ENCODE measurements at places on chromosomes 1 and 21.

GRCh38 chr1:84668185-84668584, 22.1 kb downstream of the SSX2IP start:
- DNase-seq, result no peak

DNA sequence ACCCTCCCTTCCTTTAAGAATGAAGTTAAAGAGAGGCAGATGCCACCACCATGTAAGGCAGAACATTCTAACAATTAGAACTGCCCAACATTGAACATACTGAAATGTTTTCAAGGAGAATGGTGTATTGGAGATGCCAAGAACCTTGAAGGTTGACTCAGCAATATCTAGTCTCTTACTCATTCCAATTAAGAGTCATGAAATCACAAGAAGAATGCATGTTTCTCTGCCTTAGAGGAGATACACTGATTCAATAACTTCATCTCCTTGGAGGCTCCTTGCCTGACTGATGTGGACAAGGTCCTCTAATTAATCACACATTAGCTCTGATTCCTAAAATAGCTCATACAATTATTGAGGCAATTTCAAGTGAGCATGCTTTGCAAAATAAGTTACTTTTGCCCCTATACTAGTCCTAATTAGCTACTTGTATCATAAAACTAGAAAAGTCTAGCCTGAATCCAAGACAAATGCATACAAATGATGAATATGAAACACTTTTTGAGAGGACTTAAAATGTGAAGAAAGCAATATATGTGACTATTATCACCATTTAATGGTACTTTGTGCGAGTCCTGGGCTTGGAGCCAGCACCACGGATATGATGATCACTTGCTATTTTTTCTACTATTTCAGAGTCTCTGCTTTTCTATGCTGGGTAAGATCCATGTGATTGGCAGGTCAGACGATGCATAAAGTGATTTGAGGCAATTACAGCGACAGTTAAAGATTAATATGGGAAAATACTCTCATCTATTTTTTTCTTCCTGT, 114.5 kb downstream of the DSCAM start:
- DNase-seq, result no peak

DNA sequence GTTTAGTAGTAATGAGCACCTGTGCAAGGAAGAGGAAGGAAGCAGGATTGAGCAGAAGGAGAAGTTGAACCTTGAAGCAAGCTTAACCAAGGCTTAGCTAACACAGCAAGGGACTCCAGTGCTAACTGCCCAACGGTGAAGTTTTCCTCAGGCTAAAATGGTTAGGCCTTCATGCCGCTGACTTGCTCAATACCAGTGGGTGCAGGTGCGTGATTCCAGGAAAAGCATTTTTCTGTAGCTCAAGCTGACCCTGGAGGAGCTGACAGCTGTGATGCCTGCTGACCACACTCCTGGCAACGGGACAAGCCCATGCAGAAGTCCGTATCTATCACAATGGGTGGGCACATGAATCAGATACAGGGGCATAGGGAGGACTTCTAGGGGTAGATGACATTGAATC, 76.5 kb upstream of the FGGY start:
- no peak for DNase-seq

- DNase-seq, result no peak
Observed at GRCh38 chr1:182249201-182249676, 142.4 kb downstream of the GLUL start.

- DNase-seq, result no peak
Observed at GRCh38 chr1:175307160-175307559, 114.6 kb upstream of the KIAA0040 start.

GRCh38 chr1:227899820-227900449, 47.8 kb downstream of the WNT9A start:
- DNase-seq, result no peak

- no peak for DNase-seq
Observed at GRCh38 chr1:208654241-208654640, 410.1 kb upstream of the PLXNA2 start.

DNA sequence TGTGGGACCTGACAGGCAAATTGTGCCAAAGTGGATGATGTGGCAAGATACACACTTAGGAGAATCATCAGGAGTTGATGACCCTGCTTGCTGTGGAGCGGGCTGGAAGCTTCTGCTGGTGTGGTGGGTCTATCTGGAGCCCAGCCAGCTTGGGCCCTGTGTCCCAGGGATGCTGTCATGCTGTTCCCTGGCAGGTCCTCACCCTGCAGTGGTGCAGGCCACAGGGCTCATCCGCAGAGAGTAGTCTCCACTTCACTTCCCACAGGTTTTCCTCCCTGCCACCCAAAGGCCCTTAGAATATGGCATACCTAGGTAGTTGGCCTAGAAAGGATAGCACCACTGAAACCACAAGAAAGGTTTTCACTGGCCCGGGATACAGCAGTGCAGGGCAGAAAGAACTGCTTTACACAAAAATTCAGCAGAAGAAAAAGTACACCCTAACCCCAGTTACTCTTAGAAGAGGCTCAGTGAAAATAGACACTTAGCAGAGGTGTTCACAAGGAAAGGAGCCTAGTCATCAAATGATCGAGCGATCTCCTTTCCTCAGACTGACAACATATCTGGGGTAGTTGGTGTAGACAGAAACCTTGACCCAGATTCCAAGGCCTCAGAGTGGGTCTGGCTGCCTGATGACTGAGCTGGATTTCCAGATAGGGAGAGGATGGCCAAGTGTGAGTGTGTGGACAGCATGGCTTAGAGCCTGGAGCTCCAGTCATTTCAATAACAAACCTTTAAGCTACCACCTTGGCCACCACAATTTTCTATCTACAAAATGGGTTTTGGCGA, 1.3 kb upstream of the C1orf226 start:
- no peak for DNase-seq

DNA sequence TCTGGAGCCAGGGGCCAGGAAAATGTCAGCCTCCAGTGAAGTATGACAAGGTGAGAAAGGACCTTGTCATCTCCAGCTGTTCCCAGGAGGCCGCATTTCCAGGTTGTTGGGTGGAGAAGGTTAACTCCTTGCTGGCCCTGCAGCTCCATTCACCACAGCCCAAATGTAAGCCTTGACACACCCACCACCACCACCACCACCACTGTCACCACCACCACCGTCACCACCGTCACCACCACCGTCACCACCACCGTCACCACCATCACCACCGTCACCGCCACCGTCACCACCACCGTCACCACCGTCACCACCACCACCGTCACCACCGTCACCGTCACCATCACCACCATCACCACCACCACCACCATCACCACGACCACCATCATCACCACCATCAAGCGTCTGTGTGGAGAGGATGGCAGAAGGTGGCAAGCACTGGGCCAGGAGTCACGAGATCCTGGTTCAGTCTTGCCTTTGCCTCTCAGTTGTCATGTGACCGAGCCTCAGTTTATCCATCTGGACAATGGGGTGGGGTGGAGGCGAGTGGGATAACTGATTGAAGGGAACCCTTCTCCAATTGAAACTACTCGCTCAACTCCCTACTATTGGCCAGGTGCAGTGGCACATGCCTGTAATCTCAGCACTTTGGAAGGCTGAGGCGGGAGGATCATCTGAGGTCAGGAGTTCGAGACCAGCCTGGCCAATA, 21.2 kb upstream of the FAM131C start:
- no peak for DNase-seq

GRCh38 chr1:234264832-234265231, 108.4 kb upstream of the COA6 start:
- DNase-seq, result no peak

- DNase-seq, result peak; percentile 70
Observed at GRCh38 chr1:3618881-3619671, 5.7 kb upstream of the TPRG1L start.

DNA sequence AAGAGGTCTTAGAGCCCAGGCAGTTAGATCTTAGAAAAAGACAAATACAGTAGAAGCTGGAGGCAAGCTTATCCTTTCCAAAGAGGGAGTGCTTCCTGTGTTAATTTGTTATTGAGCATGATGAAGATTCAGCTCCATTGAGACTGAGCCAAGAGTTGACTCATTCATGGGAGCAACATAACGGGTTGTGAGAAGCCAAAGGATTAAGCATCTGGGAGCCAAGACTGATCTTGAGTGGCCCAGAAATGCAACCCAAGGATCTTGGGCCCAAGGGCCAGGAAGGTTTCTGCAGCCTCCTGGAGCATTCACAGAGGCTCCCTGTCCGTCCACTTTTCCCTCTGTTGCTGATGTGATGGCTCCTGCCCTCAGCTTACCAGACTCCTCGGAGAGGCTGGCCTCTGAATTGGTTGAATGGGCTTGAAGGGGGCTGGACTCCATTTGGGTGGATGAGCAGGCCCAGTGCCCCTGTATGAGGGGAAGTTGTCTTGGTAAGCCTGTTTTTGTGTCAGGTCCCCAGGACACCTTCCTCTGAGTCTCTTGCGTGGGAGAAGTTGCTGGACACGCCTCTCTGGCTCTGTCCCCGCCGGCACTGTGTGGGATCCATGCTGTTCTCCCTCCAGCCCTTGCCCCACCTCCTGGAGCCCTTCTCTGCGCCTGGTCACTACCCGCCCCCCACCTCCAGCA, 42.4 kb downstream of the PDE9A start:
- DNase-seq, result no peak

GRCh38 chr1:240597153-240597745, 14.7 kb downstream of the GREM2 start:
- DNase-seq, result no peak

- no peak for DNase-seq
Observed at GRCh38 chr1:154945160-154945961, 8.8 kb upstream of the PMVK start.

GRCh38 chr1:37778654-37779053, 13.7 kb upstream of the EPHA10 start:
- DNase-seq, result no peak

GRCh38 chr1:28058168-28058567, 30.2 kb downstream of the EYA3 start:
- no peak for DNase-seq

DNA sequence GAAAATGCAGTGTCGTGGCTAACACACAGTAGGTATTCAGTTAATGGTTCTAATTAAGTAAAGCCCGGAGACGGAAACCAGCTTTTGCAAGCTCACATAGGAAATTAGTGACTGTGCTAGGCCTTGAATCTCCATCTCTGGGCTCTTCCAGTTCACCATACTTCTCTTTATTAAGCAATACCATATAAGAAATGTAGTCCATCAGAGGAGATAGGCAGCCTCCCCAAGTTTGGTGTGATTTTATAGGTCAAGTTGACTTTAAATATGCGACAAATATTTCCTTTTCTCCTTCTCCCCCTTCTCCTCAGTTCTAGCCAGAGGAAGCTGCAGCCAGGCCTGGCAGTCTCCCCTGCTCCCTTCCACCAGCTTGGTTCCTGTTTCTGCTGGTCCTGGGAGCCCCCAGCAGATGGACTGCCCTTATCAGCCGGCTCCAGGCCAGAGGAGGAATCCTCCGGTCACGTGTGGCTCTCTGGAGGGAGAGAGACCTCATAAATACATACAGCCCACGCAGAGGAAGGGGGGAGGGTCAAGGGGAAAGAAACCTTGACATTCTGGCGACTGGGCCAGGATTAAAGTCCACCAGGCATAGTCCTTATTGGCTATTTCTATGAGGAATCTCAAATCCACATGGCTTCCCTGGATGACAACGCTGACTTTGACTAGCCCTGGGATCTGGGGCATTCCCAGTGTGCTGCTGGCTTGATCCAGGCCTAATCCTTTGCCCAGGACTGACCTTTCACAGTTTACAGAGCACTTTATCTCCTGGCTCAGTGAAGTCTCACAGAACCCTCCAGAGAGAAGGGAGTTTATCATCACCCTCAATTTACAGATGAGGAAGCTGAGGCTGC, 115.1 kb upstream of the JUN start:
- no peak for DNase-seq

DNA sequence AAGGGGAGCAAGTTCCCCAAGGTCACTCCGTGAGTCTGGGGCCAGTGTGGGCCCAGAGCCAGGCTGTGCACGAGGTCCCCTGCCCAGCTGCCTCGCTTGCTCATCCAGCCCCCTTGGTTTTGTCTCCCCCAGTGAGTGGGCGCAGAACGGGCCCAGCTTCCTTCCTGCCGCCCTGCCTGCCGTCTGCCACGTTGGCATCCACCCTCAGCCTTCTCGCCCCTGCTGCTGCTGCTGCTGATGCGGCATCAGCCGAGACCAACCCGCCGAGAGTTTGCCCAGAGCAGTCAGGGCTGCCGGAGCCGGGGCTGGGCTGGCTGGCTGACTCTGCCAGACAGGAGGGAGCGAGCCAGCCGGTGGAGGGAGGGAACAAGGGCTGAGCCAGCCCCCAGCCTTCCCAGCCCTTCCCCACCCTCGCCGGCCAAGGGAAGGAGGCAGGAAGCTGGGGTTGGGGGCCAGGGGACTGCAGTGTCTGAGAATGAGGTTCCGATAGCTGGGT, 31.4 kb upstream of the WASF2 start:
- DNase-seq, result peak; percentile 48

- no peak for DNase-seq
Observed at GRCh38 chr21:31872452-31873274, at the start of gene HUNK. TSS of gene HUNK (plus strand) at chr21:31873020. CDS start at chr21:31873675, 655 bp downstream.

DNA sequence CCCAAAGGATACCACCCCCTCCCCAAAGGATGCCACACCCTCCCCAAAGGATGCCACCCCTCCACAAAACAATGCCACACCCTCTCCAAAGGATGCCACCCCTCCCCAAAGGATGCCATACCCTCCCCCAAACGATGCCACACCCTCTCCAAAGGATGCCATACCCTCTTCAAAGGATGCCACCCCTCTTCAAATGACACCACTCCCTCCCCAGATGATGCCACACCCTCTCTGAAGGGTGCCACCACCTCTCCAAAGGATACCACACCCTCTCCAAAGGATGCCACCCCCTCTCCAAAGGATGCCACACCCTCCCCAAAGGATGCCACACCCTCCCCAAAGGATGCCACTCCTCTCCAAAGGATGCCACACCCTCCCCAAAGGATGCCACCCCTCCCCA, 21.6 kb upstream of the TRIM17 start:
- no peak for DNase-seq

DNA sequence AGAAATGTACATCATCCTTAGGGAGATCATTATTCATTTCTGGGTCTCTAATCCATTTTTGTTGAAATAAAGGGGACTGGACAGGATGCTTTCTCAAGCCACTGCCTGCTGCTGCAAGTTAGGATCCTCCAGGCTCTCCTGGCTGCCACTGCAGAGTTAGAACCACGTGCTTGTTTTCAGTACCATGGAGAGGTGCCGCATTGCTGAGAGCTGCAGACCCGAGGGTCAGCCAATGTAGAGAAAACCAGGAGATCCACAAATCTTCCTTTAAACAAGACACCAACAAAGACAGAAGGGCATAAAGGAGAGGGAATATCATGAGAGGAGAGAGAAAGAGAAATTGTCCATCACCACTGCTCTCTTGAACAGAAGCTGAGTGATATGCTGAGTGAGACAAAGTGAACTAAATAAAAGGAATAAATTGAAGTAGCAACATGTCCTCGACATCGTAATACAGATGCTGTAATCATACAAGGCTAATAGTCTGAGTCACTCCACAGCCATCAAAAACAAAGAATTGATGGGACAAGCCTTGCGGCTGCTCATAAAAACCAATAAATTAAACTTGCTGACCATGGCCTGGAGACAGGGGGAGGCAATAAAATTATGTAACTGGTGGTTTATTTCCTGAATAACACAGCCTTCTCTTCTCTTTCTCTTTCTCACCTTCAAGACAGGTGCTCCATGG, 255.7 kb downstream of the OMA1 start:
- DNase-seq, result no peak

- DNase-seq, result no peak
Observed at GRCh38 chr1:21815724-21816321, 3.8 kb downstream of the LDLRAD2 start.
